ENCODE measurements at places on chromosomes 2 and 18.

DNA sequence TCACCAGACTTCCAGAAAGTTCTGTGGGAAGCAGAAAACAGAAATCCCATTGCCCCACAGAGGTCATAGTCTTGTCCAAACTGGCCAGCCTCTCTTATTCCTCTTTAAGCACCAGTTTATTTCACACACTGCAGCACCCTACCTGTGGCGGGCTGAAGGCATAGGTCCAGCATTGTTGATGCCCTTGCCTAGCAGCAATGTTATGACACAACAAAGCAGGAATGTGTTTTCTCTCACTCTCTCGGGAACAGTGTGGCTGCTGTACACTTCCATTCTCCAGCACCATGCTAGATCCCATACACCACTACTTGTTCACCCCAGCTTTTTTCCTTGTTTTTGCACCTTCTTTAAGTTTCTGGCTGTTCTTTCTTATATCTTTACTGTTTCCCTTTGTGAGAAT, 181.6 kb downstream of the DNAH6 start:
- DNase-seq, result no peak

DNA sequence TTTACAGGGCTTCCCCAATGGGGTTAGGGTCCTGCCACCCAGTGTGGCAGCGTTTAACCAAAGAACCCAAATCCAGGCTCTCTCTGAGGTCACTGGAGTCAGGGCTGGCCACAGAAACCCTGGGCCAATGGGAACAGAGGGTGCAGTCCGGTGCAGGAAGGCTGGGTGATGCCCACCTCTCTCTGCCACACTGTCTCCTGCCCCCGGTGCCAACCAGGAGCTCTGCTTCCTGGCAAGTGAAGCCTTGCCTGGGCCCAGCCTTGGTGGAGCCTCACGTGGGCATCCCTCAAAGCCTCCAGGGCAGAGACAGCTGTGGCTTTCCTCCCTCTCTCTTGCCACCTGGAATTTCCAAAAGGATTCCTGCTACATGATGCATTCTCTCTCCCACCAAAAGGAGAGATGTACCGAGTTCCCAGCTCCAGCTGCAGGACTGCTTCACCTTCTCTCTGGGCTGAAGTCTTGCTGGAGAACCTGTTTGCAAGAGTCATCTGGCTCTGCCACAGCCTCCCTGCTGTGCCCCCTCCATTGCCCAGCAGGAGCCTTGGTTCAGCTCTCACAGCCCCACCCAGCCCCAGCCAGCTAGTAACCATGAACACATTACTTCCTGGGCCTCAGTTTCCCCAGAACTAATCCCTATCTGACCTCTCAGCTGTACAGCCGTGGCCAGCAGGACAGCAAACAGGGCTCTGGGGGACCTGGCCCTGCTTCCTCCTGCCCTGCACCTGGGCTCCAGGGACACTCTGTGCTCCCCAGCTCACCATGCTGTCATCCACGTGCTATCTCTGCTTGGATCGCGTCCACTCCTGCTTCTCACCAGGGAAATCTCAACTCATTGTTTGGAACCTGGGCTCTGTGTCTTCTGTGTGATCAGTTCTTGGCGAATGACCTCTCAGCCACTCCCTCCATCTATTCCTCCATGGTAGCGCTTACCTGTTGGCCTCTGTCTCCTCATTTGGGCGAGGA, 43.4 kb downstream of the KCNF1 start:
- DNase-seq, result no peak

GRCh38 chr2:84556190-84556589, 39.9 kb downstream of the DNAH6 start:
- DNase-seq, result no peak

DNA sequence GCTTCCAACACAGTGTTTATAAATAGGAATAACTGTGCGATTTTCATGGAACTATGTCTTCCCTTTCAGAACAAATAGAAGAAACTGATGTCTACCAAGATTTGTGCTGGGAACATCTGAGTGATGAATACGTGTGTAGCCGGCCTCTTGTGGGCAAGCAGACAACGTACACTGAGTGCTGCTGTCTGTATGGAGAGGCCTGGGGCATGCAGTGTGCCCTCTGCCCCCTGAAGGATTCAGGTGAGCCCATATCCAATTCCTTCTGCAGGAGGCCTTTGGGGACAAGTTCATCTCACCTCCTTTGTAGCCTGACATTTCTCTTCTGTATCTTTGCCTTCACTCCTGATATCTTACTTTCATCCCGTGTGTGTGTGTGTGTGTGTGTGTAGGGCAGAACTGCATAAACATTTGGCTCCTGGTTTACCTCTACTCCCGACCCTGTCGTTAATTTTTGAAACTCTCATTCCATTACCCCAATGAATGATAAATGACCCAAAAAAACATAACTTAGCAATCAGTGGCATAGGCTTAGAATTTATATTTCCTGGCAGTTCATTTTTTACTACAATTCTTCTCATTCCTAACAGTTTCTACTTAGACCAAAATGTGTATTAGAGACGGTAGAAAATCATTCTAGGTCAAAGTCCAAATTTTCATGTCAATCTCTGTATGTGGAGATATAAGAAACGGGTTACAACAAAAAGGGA, 111.0 kb upstream of the RASGRP3 start:
- no peak for DNase-seq

- DNase-seq, result no peak
Measured at GRCh38 chr2:30732376-30732775, 74.9 kb downstream of the CAPN13 start.

DNA sequence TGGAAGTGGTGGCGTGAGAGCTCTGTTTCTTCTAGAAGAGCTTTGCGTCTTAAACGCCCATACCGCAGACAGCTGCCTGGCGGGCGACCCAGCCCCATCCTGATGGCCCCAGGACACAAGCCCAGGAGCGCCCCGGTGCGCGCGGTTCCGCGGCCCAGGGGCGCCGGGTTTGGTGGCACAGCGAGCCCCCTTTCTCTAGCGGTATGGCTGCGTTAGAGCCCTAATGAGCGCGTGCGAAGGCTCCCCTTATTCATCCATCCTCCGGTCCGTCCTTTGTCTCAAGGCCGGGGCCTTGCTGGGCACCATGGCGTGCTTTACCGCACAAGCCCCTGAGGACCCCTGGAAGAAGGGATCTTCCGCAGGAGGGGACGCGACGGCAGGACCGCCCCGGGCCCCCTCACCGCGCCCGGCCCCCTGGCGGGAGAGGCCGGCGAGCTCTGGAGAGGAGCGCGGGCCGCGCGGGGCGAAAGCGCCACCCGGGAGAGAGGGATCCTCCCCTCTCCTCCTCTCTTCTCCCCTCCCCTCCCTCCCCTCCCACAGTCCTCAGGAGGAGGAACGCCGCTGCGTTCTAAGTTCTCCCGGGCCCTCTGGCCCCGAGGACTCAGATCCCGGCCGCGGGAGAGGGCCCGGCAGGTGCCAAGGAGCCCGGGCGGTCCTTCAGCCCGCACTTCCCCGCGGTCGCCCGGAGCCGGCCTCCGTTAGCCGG, 626 bp upstream of the SLC1A4 start:
- DNase-seq, result peak; percentile 35

DNA sequence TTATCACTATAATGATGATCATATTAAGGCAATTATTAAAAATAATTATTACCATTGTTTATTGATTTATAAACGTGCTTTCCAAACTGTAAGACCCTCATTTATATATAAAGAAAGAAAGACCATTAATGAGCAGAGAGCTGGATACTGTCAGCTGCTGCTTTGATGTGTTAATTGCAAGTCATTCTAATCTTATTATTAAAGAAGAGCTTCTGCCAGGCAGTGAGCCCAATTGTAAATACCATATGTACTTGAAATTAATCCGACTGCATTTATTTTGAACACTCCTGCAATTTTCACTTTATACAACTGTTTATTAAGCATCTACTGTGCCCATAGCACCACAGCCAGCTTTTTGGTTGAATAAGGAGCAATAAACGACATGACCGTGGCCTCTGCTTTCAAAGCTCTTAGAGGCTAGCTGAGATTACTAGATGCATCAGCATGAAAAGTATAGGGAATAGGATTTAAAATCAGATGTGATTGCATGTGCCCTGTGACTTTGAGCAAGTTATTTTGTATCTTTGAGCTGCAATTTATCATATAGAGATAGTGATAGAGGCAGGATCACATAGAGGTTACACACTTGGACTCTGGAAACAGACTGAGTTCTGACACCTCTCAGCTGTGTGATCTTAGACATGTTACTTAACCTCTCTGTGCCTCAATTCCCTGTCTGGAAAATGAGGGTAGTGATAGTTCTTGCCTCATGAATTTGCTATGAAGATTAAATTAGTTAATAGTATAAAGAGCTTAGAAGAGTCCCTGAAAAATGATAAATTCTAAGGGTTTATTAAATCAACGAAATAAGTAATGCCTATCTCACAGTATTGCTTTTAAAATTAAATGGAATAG, 83.4 kb downstream of the MYCN start:
- DNase-seq, result no peak

GRCh38 chr2:33358878-33359277, 117.6 kb upstream of the RASGRP3 start:
- no peak for DNase-seq

- no peak for DNase-seq
Measured at GRCh38 chr2:4336864-4337263, 633.5 kb downstream of the DCDC2C start.

DNA sequence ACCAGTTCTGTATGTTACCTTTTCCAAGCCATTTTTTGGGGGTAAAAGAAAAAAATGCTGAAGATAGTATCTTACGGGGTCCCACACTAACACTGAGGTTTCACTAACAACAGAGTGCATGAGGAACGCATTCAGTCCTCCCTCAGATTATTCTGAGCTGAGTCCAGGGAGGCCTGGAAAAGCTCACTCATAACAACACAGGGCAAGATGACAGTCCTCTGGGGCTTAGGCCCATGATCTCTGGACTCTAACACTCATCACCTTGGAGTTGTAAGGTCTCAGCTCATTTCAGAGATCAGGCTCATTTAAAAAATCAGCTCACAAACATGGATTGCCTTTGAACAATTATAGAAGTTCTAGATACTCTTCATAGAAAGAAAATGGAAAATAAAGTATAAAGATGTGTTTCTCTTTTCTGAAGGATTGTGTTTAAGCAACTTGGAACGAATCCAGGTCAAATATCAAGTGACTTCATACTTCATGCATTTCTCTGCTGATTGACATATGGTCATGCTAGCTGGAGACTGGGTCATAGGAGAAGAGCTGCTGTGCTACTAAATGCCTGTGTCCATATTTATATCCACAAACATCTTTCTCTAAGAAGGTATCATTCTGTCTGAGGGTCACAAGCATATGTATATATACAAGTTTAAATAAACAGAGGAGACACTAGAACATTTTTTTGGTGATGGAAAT, 265.8 kb downstream of the ALK start:
- no peak for DNase-seq

- no peak for DNase-seq
Measured at GRCh38 chr2:74618410-74619083, 29.6 kb downstream of the M1AP start.

- no peak for DNase-seq
Measured at GRCh38 chr2:17877811-17878280, 621 bp upstream of the KCNS3 start.

DNA sequence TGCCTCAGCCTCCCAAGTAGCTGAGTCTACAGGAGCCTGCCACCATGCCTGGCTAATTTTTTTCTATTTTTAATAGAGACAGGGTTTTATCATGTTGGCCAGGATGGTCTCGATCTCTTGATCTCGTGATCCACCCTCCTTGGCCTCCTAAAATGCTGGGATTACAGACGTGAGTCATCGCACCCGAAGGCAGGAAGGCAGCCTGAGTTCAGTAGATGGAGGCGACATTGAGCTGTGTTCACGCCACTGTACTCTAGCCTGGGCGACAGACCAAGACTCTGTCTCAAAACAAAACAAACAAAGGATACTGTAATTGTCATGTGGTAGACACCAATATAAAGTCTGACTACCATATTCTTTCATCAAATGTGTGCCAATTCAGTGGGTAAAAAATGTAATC, 500.9 kb upstream of the DSEL start:
- DNase-seq, result no peak
